H9 (cell line): ENCODE measurements at places on chromosomes 3 and 15. TPM values are rescaled to one million over a fixed set of nuclear protein-coding genes. Genes with fewer than 3 reads are reported as not detected.

TMCO5A gene
- total RNA-seq = not detected in 2 replicates

PTPRG gene
- total RNA-seq = 64.8 and 69.3 TPM in 2 replicates

CACNA2D2 gene
- total RNA-seq = 27.7 and 28.1 TPM in 2 replicates

RBPMS2 gene
- 181 and 185 TPM in 2 replicates for total RNA-seq

SAMD7 gene
- total RNA-seq = not detected in 2 replicates

OR4M2 gene
- total RNA-seq = not detected in 2 replicates

FOXP1 gene
- total RNA-seq = 71.3 and 75.3 TPM in 2 replicates

PLD1 gene
- 1.5 and 1.8 TPM in 2 replicates for total RNA-seq

ABHD17C gene
- total RNA-seq = 21.5 and 25.1 TPM in 2 replicates

GOLGA6L4 gene
- total RNA-seq = 1.2 and 2.8 TPM in 2 replicates

HGD gene
- 0.33 TPM in 1 of 2 replicates, not detected in the other for total RNA-seq

TIPIN gene
- 26.9 and 28.3 TPM in 2 replicates for total RNA-seq

GRCh38 chr3:71430941-71431552, 152.5 kb downstream of the FOXP1 start:
- no peak for DNase-seq

DNA sequence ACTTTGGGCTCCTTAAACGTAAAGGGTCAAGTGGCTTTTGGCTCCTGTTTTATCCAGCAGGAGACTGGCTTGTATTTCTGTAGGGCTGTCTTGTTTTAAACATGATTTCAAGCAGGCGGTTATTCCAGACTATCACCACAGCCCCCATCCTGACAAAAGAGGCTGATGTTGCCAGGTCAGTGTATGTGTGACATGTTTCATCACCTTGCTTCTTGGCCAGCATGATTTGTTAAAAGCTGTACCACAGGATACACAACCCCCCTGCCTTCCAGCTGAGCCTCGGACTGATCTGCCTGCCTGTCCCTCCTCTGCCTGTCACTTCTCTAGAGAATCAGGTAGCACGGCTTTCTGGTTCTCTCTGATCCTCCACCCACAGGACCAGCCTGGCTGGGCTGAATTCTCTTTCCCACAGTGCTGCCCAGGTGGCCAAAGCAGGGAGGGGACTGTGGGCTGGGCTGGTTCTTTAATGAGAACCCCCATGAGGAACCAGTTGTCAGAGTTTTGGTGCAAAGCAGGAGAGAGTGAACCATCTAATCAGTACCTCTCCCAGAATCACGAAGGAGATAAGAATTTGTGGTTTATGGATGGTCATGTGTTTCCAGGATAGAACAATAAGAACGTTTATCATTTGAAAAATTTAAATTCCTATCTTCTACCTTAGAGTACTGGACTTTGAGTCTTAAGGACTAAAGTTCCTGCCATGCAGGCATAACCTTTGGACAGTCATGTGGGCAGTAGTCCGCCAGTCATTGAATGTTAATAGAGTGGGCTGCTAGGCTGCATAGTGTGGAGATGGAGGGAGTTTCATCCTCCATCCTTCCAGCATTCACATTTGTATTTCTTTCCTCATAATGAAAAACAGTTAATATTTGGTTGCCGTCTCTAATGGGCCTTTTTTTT, 8.8 kb downstream of the ABHD6 start:
- DNase-seq = no peak

- DNase-seq = no peak
Observed at GRCh38 chr15:60155661-60156060, 151.6 kb downstream of the FOXB1 start.

DNA sequence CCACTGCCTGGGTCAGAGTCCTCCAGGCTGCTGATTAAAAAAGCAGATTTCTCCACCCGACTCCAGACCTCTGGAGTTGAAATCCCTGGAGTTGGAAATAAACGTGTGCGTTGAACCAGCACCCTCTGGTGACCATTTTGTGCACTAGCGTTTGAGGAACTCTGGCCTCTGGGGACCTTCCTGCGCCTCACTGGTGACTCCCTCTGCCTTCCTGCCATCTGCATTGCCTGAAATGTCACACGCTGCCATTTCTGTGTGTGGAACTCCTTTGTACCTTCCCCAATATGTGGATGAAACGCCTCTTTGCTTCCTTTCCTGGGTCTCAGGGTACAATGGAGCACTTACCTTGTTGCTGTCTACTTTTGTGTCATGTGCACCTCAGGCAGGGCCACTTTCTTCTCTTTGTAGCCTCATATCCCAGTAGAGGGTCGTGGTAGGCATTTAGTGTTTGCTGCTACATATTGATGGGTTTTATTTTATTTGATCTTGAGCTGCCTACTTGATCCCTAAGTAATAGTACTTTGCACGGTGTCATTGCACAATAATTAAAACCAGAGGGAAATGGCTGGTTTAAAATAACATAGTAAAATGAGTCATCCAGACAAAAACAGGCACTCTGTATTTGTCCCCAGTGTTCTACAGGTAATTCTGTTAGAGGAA, 56.8 kb downstream of the GPR171 start:
- DNase-seq = peak; percentile 82

DNA sequence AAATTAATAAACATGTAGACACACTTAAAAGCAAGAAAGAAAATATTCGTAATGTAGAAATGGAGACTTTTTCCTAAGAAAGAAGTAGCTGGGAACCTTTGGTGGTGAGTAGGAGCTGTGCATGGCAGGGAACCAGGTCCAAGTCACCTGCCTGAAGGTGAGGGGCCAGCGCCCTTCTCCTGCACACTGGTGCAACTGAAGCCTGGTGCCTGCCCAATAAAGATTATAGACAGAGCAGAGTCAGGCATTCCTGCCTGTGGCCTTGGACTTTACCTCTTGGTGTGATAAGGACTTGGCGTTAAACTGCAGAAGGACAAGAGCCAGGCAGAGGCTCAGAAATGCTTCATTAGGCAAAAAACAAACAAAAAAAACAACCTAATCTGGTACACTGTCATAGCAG, 14.2 kb downstream of the CFAP91 start:
- DNase-seq = no peak

DNA sequence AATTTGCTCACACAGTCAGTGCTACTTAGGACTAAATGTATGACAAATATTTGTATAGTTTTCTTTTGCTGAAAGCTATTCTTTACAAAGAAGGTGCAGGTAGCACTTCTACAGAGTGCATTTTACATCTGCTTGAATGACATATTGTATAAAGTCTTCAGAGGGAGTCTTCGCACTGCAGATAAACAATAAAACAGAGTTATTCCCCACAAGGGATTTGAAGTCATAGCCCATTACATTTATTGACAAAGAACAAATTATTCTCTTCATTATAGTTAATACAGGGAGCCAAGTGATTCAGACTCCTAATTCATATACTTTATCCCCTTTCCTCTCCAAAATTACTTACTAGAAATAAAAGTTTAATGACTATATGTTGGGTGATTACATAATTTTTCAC, 529.7 kb downstream of the EDEM1 start:
- no peak for DNase-seq

- no peak for DNase-seq
Observed at GRCh38 chr3:14921811-14922705, 25.3 kb upstream of the NR2C2 start.

DNA sequence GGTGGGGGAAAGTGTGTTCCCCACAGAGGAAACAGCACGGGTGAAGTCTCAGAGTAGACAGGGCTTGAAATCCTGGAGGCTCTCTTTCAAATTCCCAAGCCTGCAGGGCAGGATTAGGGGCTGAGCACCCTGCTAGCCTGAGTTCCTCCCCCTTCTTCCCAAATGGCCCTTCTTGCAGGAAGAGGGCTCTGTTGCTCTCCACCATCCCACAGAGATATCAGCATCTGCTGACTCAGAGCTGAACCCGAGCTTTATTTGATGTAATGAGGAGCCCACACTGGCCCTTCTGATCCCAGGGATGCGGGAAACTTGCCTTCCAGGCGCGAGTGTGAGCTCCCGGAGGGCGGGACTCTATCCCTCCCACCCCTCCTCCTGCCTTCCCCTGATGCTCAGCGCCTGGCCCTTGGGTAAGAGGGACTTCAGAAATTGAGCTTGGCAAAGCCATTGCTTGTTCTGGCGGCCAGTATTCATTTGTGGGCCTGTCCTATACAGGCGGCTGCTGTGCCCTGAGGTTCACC, 1.4 kb upstream of the STRA6 start:
- peak; percentile 69 for DNase-seq

DNA sequence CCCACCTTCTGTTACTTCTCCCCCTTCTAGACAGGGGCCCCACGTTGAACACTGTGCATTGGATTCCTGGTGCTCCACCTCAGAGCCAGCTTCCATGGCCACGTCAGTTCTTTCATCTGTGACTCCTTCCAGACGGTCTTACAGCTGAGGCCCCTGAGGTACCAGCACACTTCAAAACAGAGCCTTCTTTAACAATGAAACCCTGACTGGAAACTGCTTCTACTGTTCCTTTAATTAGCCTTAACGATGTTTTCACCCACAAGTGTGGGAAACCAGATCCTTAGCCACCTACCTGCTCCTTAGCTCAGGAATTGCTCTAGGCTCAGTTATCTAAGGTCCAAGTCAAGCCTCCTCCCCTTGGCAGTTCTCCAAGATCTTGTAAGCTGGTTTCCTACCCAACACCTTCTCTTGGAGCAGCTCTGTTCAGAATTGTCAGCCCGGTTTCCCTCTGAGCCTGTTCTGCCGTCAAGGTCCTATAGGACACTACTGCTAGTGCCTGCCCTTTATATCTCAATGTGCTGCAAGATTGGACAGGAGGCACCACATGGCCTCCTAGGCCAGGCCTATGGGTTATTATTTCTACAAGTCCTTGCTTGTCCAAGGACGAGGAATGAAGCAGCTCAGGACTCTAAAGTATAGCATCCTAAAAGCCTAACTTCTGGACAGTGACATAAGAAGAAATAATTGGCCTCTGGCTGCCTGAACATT, 80.7 kb downstream of the FMN1 start:
- DNase-seq = no peak

GRCh38 chr15:75713338-75713895, 769 bp upstream of the CSPG4 start:
- peak; percentile 53 for DNase-seq

DNA sequence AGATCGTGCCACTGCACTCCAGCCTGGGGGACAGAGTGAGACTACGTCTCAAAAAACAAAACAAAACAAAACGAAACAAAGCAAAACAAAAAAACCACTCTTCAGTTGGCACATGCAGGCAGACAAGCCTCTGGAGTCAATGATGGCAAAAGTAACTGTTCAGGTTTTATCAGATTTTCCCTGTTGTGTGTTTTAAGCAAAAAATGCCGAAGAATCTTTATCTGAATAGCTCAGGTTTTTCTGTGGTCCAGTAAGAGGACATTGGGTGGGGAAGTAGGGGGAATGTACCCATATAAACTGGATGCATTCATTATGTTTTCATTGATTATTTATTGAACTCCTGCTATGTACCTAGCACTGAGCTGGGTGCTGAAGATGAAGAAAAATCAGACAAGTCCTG, 20.8 kb upstream of the BCL2A1 start:
- DNase-seq = no peak

- no peak for DNase-seq
Observed at GRCh38 chr15:44873103-44873502, 83.4 kb upstream of the TERB2 start.

DNA sequence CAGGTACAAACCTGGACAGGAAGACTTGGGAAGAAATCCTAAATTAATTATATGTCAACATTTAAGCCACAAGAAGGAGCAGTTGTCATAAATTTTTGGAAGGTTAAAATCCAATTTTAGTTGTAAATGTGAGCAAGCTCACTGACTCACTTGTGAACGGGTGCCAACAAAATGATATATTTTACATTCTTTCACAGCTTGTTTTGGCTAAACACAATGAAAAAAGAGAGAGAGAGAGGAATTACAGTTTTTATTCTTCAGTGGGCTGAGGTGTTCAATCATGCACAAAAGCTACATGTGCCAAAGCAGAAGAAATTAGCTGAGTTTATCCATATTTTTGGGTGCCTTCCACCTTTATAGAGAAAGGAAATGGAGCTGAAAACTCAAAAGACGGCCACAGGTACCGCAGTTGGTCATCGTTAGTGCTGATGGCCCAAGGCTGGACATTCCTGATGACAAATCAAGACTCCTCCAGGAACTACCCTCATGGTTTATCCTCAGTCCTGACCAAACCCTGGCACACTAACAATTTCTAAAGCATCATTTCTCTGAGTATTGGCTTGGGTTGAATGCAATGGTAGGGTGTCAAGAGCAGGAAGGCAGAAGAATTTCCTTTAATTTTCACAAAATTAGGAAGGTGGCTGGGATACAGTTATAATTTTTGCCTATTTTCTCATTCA, 37.6 kb upstream of the WNT5A start:
- no peak for DNase-seq

GRCh38 chr3:9231471-9231870, 18.0 kb downstream of the SRGAP3 start:
- DNase-seq = no peak

GRCh38 chr3:17964108-17964507, 221.7 kb upstream of the TBC1D5 start:
- no peak for DNase-seq

DNA sequence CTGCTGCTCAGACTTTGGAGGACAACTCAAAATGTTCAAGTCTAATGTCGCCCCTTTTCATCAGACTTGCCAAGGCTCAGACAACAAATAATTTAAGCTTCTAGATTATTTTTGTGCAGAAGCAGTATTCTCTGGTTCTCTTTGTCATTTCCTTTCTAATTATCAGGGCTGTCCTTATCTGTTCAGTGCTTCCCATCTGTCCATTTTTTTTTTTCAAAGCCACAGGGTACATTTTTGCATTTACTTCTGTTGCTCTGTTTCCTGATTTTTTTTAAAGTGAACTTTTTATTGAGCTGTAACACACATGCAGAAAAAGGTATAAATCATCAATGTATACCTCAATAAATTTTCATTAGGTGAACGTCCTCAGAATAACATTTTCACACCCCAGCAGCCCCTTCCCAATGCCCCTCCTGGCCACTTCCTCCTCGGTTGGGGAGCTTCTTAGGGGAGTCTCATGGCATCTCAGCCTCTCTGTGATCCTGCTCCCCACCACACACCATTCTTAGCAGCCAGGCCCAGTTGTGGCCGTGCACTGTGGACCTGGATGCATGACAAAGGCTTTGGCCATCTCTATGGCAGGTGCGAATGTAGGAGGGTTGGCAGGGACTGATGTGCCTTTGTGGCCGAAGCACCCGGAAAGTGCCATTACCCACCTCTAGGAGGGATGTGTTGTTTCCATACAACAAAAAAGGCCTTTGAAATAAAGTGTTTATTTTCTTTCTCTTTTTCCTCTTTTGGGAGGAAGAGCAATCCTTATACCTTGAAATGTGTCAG, 303.5 kb upstream of the LRRFIP2 start:
- no peak for DNase-seq

- DNase-seq = no peak
Observed at GRCh38 chr3:54917174-54917573, 10.7 kb downstream of the LRTM1 start.
